Effector CD4-positive, alpha-beta T cell (primary cell): ENCODE measurements at places on chromosomes 2 and 18.

DNA sequence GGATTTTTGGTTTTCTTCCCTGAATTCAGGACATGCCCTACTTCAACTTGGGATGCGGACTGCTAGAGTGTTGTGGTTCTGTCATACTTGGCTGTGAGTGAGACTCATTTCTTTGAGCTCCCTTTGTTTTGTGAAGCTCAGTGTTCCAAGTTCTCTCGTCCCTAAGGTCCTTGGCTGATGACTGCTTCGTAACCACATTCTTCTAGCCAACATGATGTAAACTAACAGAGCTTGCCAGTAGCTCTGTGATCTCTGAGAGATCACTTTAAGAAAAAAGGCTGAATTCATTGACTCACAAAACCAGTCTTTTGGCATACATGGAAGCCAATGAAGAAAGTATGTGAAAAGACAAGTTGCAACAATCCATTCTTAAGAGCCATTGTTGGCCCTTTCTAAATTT is 96.9 kb upstream of the MSTN start:
- no peak for DNase-seq

DNA sequence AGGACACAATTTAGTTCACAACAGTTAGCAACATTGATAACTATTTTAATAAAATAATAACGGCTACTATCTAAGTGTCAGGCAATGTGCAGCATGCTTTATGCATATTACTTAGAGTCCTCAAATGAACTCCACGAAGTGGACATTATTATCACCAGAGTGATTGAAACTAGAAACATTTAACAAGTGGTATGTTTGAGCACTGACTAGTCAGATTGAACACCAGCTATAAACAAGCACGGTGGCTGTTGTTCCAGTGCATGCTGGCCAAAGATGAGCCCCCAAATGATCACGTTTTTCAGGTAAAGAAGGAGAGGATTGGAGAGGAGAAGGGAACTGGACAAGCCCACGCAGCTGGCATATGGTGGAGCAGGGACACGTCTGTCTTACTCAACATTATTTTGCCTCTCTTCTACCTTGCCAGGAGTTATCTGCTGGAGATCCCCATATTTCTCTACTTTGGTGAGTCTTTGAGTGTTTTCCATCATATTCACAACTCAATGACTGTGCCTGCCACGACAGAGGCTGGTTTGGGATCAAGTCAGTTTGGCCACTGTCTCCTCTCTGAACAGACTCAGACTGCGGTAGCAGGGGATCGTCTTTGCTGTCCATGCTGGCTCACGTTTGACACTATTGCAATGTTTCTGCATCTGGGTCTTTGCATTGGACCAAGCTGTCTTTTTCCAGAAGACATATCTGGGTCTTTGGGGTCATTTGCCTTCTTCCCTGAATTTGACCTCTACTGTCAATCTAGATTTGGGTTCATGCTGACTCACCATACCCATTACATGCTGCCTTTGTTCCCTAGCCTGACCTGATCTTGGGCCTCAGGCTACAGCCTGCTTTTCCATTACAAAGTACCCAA is 66.0 kb upstream of the ACSL3 start:
- DNase-seq = no peak

DNA sequence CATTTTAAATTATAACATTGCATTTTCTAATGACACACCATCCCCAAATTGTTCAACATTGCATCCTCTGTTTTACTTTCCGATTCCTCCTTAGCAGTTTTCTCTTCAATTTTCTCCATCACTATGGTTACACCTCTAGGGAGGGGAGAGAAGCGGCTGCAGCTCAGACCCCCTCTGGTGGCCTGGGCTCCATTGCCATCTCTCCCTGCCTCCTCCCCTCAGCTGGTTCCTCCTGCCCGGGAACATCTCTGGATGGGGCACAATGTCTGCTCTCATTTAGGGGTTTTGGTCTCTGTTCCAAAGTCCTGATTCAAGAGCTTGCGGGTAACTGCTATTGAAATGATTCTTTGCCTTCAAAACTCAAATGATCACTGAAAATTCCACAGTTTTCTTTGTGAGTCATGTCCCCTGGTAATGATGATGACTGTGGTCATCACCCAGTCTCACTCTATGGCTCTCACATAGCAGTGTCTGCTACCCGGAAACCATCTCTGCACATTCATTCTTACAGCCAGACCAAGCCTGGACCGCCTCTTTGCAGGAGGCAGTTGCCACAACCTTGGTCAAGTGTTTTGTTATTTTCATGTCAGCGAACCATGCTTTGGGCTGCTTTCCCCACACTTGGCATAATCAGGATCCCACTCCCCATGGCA is 263.9 kb downstream of the ALPK2 start:
- no peak for DNase-seq

DNA sequence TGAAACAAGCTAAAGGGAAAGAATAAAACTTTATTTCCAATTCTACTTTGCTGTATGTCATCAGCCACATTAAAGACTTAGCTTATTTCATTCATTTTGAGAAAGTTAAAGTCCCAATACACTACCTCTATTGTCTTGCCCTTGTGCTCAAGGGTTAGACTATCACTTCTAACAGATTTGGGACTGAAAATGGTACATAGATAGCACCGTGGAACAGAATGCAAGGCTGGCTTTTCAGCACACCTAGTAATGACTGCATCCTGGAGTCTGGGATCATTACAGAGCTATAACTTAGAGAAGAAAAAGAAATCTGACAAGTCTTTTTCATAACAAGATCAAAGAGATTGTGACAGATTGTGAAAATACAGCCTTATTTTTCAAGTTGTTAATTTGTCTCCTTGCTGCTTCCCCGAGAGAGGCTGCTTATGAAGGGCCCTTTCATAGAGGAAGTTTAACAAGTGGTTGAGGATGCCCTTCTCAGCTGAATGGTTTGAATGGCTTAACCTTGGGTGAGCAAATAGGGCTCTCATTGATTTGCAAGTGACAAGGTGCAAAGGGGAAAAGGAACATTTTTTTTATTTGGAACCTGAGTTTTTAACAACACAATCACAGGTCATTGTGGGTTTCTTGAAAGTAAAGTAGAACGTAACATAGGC is 371.8 kb downstream of the EPHA4 start:
- no peak for DNase-seq

DNA sequence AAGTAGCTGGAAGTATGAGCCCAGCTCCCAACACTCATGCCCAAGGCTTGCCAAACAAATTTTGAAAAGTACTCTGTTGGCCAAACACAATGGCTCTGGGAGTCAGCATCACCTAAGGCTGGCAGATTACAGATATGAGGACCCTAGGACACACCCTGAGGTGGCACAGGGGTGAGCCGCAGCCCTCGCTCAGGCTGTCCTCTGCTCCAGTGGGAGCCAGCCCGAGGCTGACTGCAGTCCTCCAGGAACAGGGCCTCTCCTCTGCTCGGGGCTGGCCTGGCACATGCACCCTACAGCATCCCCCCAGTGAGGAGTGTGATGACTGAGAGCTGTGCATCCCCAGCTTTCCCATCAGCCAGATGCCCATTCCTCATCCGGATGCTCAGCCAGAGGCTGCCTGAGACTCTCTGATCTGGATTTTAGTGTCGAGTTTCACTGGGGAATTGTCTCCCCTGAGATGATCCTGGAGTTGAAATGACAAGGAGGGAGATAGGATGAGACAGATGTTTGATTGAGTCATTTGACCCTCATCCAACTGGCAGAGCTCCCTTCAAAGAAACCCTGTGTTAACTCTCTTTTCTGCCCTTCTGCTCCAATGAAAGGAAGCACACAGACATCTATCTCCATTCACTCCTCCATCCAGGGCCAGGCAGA is 269.3 kb upstream of the NCKAP5 start:
- DNase-seq = no peak

- no peak for DNase-seq
Measured at GRCh38 chr18:24142376-24142775, 3.5 kb downstream of the CABYR start.

DNA sequence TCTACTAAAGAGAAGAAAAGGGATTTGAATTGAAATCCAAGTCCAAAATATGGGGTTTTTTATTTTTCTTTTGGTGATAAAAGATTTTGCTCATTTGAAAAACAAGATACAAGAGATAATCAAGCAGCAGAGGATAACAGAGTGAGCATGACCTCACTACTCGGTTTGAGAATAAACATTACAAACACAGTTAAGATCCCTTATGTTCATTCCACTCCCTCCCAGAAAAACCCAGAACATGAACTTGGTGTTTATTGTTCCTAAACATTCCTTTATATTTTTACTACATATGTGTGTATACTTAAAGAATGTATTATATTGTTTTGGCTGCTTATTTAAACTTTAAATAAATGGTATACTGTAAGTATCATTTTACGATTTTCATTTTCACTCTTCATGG is 146.6 kb upstream of the CHAC2 start:
- DNase-seq = no peak

GRCh38 chr2:24566630-24567029 is 75.6 kb downstream of the NCOA1 start:
- no peak for DNase-seq

DNA sequence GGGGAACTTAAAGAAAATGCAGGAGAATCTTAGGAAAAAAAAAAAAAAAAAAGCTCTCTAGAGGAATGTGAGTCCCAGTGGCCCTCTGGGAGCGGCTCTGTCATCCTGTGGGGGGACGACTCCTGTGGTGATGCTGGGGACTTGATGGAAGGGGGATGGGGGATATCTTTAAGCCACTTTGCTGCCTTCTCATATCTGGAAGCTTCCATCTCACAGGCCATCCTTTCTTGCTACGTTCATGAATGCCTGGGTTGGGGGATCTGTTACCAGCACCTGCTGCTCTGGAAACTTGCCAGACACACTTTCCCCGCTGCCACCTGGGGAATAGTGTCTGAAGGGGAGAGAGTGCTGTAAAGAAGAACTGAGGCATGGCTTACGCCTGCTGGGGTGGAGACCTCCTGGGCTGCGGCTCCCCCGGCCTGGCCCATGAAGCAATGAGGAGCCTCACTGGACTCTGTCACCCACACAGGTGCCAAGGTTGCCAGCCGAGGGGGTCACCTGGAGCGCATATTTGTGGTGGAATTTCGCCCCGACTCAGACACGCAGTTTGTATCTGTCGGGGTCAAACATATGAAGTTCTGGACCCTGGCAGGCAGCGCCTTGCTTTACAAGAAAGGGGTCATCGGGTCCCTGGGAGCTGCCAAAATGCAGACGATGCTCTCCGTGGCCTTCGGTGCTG is 92.8 kb downstream of the RTN4 start:
- DNase-seq = no peak

DNA sequence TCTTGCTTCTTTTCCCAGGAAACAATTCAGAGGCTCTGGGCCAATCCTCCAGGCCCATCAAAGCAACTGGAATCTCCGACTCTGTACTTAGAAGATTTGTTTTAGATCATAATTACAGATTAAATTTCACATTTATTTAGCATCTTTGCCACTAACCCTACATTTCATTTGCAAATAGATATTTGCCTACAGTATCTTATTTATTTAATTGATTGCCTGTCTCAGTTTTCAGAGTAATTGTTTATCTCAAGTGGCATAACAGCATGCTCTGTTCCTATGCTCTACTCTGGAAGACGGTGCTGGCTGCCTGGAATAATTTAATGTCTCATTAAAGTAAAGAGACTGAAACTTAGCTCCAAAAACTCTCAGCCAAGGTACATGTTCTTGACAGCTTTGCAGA is 213.4 kb downstream of the HNMT start:
- no peak for DNase-seq

GRCh38 chr2:10909996-10910341 is 1.8 kb upstream of the KCNF1 start:
- no peak for DNase-seq

- no peak for DNase-seq
Measured at GRCh38 chr2:10566018-10566417, 117.9 kb upstream of the ODC1 start.

DNA sequence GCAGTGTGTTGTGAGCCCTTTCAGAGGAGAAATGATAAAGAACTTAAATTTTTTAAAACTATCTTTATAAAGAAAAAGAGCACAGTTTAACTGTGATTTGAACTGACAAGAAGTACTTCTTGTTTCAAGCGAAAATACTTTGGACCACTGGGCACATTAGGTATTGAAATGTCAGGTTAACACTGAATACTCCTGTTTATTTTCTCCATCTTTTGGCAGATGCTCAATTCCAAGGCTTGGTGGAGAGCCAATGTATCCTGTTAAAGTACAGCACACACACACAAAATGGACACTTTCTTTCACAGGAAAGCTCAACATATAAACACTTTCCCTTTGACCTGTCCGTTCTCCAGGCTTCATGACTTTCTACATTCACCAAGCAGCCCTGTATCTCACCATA is 32.6 kb upstream of the SP3 start:
- no peak for DNase-seq

GRCh38 chr18:48392268-48392667 is 16.9 kb downstream of the ZBTB7C start:
- DNase-seq = no peak

GRCh38 chr2:190511104-190511503 is 23.4 kb downstream of the NEMP2 start:
- DNase-seq = no peak

- DNase-seq = no peak
Measured at GRCh38 chr2:12852135-12852534, 135.4 kb downstream of the TRIB2 start.

DNA sequence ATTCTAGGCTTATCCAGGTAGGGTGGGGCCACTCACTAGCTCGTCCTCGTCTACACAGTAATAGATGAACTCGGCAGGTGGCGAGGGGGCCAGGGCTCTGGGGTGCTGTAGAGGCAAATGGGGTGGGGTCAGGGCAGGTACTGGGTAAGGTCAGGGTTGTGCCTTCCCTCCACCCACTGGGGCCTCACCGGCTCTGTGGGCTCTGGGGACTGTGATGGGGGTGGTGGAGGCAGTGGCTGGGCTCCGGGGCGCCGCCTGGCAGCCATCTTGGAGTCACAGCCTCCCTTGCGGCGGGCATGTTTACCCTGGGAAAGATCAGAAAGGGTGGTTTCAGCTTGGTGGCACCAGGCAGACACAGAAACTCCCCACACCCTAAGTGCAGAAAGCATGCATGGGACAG is 6.4 kb downstream of the MBD1 start:
- DNase-seq = no peak

DNA sequence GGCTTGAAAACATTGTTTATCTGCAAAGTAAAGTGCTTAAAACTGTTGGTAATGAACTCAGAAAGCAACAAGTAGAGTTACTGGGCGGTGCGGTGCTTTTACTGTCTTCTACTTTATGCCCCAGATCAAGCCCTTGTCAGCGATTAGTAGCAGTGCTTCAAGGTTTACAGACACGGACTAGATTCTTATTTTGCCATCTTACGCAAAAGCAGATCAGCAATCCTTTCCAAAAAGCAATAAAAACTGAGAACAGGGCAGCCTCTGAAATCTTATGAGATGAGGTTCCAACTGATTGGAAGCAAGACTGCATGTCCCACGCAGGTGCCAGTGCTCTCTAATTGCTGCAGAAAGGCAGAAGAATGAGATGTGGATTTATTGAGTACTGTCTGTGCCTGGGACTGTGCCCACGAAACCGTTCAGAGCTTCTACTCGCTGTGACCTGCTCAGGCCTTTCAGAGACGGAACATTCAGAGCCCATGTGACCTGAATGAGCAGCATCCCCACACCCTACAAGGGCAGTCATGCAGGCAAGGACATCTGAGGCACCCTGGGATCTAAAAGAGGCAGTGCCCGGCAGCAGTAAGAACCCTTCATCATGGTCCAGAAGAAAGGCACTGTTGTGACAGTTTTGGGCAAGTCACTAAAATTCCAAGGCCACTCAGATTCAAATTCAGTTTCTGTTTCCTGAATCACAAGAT is 15.7 kb downstream of the COL4A3 start:
- no peak for DNase-seq
